Activated naive CD8-positive, alpha-beta T cell treated with anti-CD3 and anti-CD28 coated beads for 36 hours (primary cell): ENCODE measurements at places on chromosomes 4 and X.

GRCh38 chr4:2418650-2419571 is at the start of gene CFAP99:
Gene CFAP99, plus strand, starts transcription at chr4:2418955.
- peak; percentile 94 for DNase-seq

GRCh38 chrX:110924871-110925270 is 129.3 kb upstream of the CHRDL1 start:
- no peak for DNase-seq

GRCh38 chrX:28847423-28847822 is 260.2 kb downstream of the IL1RAPL1 start:
- no peak for DNase-seq

GRCh38 chr4:148203056-148203898 is 238.9 kb downstream of the NR3C2 start:
- no peak for DNase-seq

DNA sequence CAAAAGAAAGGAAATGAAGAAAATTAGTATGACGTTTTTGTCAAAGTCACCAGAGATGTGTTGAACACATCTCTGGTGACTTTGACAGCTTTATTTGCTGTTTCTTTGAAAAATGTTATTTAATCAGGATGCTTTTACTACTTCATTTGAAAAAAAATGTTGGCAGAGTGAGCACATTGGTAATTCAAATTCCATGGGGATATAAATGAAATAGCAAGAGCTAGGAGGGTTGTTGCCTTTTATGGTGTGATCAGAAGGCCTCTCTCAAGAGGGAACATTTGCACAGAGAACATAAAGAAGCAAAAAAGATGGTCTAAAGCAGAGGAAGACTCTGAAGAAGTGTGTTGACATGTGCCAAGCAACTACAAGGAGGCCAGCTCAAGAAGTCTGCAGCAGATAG is 46.6 kb upstream of the CXCL8 start:
- no peak for DNase-seq

- DNase-seq, result no peak
Measured at GRCh38 chr4:113531572-113531971, 230.0 kb downstream of the CAMK2D start.
